ENCODE measurements at places on chromosomes 13 and 19.
A peak's percentile ranks its signal among the peaks of the same experiment; 100 is the strongest.

DNA sequence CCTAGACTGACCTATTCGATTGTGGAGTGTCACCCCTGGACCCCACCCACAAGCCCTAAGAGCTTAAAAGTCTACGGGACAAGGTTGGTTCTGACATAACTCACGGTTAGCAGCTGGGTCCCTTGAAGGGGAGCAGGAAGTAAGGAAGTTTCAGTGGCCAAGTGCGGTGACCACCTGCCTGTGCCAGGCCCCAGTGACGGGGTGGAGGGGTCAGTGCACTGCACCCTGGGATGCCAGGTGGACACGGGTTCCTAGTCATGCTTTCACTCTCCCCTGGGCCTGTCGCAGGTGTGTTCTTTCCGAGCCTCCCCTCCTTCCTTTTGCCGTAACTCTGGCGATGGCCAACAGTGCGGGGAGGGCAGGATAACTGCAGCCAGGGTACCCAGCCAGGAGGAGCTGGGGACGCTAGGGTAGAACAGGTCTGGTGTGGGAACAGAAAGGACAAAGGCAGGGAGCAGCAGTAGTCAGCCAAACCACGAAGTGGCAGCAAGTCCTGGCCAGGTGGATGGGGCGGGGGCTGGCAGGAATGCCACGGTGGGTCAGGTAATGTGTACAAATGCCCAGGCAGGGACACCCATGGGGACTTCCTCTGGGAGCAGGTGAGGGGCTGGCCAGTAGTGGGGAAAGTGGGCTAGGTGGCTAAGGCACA, 58.3 kb downstream of the RGCC start:
- DNase-seq = no peak

- DNase-seq = peak; percentile 25
These were observed 47.7 kb upstream of the USPL1 start for GRCh38 chr13:30569901-30570576.

DNA sequence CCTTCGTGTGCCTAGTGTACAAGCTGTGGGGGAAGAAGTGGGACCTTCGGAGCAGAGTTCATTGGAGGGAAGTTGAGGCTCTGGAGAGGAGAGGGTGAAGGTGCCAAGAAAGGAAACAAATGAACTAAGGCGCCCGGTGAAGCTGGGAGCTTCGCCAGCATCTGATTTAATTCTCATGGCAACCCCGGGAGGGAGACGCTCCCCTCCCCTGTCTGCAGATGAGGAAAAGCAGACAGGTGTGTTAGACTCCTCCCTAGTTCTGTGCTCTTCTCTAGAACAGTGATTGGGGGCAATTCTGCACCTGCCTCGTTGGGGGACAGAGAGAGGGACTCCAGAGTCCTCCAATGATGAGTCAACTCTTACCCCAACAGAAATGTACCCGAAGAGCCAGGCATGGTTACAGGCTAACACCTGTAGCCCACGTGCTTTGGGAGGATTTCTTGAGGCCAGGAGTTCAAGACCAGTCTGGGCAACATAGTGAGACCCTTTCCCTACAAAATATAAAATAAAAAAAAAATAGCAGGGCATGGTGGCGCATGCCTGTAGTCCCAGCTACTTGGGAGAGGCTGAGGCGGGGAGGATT, 4.2 kb downstream of the SSC5D start:
- DNase-seq = no peak

DNA sequence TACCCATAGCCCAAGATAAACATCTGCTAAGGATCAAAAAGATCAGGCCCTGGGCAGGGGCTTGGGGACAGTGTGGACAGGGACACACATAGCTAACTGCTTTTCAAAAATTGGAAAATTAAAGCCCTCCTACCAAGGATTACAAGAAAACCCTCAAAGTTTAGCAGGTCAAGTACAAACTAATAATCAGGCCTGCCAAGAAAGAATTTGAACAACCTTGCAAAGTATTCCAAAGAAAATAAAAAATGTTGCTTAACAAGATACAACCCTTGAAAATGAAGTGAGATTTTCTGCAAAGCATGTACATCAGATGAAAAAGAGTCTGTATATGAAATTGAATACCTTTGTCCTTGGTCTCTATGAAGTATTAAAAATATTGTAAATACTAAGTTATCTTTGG, 67.3 kb downstream of the KLF12 start:
- no peak for DNase-seq

- DNase-seq = no peak
These were observed 20.9 kb upstream of the ZNF83 start for GRCh38 chr19:52659013-52659412.

DNA sequence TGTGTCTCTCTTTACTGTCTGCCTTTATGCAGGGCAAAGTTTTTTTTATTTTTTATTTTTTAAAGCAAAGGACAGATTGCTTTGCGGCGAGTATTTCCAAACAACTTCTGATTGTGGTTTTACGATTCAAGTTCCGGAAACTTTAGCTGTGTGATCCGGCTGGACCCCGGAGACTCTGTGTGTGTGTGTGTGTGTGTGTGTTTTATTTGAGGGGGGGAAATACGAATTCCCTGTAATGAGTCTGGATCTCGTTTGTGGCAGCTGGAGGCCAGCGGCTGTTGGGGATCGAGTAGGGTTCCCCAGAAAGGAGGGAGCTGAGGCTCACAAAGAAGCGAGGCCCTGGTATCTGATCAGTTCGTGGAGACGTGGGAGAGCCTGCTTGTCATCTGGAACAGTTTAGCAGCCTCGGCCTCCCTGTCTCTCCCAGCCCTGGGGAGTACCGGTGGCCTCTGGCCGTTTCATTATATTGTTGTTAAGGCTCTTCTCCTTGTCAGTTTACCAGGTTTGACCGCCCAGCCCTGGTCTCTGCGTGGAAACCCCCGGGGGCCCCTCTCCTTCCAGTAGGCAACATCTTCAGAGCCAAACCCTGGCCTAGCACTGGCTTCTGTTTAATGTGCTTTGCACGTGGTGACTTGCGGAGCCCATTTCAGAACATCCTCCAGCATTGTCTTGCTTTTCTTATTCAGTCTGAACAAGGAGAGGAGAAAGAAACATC, 1.3 kb downstream of the FARP1 start:
- no peak for DNase-seq
